Naive thymus-derived CD8-positive, alpha-beta T cell (primary cell): ENCODE measurements at places on chromosomes 3 and 15.

DNA sequence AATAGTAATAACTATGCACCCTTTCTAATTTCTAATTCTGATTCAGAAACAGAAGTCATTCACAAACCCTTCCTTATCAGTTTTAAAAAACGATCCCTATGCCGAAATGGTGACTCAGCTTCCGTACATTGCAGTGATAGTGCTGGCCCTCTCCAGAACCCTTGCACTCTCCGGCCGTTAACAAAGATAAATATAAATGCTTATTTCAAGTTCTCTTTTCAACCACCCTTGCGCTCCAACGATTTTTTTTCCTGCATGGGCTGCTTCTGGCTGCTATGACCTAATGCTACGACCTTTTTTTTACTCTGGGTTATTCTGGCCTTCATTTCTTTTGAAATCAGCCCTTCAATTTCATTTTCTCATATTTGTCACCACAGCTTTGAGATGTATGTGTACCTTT, 646.2 kb downstream of the NTRK3 start:
- H3K4me1 ChIP-seq: peaks cover 1% of the 10 kb centered on the region
- no peak for DNase-seq
- no peaks in the 10 kb centered on the region for H3K36me3 ChIP-seq
- peaks cover 19% of the 10 kb centered on the region for H3K27me3 ChIP-seq
- no peak overlapping the region for H3K27ac ChIP-seq

- no peak overlapping the region for H3K27ac ChIP-seq
- H3K4me3 ChIP-seq: no peak overlapping the region
- no peaks in the 10 kb centered on the region for H3K4me1 ChIP-seq
Observed at GRCh38 chr15:93980261-93980911, 251.0 kb upstream of the MCTP2 start.

DNA sequence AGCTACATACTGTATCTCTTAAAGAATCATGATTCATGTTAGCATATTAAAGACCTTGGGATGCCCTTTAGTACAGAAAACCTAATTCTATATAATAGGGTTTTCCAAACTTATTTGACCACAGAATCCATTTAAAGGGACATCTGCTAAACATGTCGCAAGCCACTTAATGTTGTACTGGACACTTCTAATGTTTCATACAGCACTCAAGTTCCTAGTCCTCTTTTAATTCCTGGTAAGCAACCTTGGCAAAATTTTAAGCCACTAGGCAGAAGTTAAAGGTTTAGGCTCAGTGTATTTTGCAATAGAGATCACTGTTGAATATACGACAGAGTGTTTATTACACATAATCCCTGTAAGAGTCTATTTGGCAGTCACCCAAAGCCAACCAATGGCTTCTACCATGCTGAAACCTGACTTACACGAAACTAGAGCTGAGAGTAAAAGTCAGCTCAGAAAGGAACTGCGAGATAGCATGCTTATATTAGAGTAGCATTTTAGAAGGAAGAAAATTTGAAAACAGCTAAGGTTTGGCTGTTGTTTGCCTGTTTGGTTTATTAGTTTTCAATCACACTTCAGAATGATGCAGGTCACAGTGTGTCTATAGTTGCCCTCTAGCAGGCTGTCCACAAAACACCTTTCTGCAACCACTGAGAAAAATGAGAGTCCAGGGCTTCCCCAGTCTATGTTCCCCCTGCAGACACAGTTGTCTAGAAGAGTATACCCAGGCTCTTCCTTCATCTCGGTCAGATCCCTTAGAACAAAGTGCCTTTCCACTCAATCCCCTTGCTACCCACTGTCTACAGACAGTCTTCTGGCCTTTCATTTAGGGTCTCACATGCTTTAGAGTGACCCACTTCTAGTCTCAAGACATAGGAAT, 104.4 kb downstream of the FMN1 start:
- H3K27me3 ChIP-seq: no peaks in the 10 kb centered on the region
- peaks cover 12% of the 10 kb centered on the region for H3K4me1 ChIP-seq
- no peaks in the 10 kb centered on the region for H3K36me3 ChIP-seq
- DNase-seq: no peak
- peak overlapping the region; percentile 86 for H3K4me3 ChIP-seq

DNA sequence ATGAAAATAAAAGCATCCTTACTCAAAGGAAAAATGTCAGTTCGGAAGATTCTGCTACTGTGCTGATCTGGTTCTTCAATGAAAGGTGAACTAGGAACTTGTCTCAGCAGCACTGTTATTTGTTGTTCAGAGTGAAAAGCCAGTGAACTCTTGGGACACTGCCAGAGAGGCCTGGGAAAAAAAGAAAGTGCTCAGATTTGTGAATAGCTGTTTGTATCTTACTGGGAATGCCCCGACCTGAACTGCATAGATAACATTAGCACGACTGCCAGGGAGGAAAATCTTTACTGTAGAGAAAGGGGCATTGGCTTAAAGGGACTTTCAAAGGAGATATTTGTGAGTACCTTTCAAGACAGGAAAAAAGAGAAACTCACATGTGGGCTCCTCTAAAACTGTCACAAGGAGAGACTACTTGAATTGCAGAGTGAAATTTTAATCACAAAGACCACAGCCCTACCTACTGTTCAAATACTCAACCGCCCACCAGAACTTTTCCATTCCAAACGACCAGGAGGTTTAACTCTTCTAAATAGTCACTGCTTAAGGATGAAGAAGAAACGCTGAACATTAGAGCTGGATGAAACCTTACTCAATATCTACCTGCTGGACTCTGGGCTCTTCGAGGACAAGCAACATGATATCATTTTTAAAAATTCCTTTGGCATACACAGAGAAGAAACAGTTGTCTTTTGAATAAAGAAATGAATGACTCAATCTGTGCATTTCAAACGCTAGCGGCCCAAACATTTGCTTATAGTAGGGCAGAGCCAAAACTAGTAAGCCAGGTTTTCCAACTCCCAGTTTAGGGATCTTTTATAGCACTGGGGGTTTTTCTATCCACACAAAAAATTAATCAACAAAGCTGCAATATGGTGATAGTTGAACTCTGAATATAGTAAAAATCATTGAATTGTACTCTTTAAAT, 13.4 kb downstream of the TAMM41 start:
- no peaks in the 10 kb centered on the region for H3K4me1 ChIP-seq
- DNase-seq: no peak
- peaks cover 9% of the 10 kb centered on the region for H3K36me3 ChIP-seq
- H3K27ac ChIP-seq: no peak overlapping the region

DNA sequence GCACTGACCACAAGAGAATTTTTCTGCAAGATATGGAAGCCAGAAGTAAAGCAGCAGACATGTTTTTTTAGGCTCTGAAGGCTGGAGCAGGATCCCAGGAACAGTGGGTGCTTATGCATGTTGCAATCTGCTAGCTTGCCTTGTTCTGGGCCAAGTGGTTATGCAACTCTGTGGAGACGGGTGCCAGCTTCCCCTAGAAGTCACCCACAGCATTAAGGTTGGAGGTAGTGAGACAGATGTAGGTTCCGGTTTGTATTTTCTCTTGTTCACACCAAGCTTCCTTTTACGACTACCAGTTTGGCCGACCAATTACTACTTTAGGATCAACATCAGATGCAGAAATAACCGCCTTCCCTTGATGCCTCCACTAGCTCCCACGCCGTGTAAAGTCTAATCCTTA, 11.1 kb downstream of the DPH3 start:
- H3K27me3 ChIP-seq: no peaks in the 10 kb centered on the region
- no peak overlapping the region for H3K27ac ChIP-seq
- H3K4me3 ChIP-seq: no peak overlapping the region
- no peak for DNase-seq
- H3K4me1 ChIP-seq: peaks cover 2% of the 10 kb centered on the region

DNA sequence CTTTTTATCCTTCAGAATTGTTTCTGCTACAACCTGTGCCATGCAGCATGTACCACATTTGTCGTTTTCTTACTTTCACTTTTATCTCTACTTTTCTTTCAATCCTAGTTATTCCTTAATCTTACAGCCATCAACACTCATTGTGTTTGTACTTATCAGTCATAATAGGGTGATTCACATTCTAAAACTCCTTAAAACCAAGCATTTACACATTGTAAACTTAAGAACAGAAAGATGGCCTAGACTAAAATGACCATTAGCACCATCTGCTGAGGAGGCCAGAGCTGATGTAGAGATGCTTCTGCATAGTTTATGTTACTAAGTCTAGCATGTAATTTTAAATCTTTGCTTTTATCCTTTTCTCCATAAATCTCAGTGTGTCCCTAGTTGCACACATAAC, 25.5 kb downstream of the EIF2AK4 start:
- no peak overlapping the region for H3K4me3 ChIP-seq
- no peak for DNase-seq
- H3K4me1 ChIP-seq: no peaks in the 10 kb centered on the region
- no peaks in the 10 kb centered on the region for H3K27me3 ChIP-seq
- H3K36me3 ChIP-seq: peaks cover 56% of the 10 kb centered on the region

DNA sequence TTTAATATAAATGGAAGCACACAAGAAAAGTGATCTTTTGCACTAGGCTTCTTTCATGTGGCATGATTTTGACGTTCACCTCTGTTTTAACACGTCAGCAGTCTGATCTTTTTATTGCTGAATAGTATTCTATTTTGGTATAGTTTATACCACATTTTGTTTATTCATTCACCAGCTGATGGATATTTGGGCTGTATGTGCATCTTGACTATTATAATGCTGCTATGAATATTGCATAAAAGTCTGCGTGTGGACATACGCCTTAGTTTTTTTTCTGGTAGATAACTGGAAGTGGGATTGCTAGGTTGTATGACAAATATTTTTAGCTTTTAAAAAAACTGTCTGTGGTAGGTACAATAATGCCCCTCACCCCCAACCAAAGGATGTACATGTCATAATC, 14.4 kb downstream of the NAA50 start:
- H3K4me3 ChIP-seq: no peak overlapping the region
- no peaks in the 10 kb centered on the region for H3K27me3 ChIP-seq
- no peak for DNase-seq

- no peaks in the 10 kb centered on the region for H3K36me3 ChIP-seq
- DNase-seq: no peak
- H3K4me1 ChIP-seq: no peaks in the 10 kb centered on the region
- H3K4me3 ChIP-seq: no peak overlapping the region
- H3K27me3 ChIP-seq: peaks cover 5% of the 10 kb centered on the region
- no peak overlapping the region for H3K27ac ChIP-seq
Observed at GRCh38 chr3:197398286-197398878, 100.0 kb upstream of the DLG1 start.

DNA sequence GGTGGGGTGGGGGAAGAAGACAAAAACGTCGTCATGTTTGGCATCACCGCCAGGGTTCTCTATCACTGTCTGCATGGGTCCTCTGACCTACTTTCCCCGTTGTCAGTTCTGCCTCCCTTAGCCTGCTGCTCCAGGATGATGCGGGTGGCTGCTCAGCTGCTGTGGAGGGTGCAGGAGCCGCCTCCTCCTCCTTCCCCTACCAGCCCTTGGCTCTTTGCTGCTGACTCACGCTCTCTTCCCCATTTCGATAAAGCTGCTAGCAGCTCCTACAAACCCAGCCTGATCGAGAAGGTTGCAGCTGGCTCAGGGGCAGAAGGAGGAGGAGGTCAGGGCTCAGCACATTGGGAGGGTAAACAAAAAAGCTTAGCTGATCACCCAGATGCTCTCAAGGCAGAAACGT, 49.5 kb upstream of the SEC13 start:
- H3K4me3 ChIP-seq: no peak overlapping the region
- peaks cover 11% of the 10 kb centered on the region for H3K27me3 ChIP-seq
- no peak for DNase-seq
- no peak overlapping the region for H3K27ac ChIP-seq
- H3K36me3 ChIP-seq: peaks cover 6% of the 10 kb centered on the region

DNA sequence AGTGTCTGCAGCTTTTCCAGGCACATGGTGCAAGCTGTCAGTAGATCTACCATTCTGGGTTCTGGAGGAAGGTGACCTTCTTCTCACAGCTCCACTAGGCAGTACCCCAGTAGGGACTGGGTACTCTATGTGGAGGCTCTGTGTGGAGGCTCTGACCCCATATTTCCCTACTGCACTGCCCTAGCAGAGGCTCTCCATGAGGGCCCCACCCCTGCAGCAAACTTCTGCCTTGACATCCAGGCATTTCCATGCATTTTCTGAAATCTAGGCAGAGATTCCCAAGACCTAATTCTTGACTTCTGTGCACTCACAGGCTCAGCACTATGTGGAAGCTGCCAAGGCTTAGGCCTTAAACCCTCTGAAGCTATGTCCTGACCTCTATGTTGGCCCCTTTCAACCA, 1060.0 kb downstream of the NAALADL2 start:
- no peak overlapping the region for H3K4me3 ChIP-seq
- H3K36me3 ChIP-seq: no peaks in the 10 kb centered on the region
- no peak for DNase-seq
- H3K4me1 ChIP-seq: no peaks in the 10 kb centered on the region

- H3K4me1 ChIP-seq: peaks cover 16% of the 10 kb centered on the region
- H3K27ac ChIP-seq: no peak overlapping the region
- H3K27me3 ChIP-seq: no peaks in the 10 kb centered on the region
- H3K36me3 ChIP-seq: no peaks in the 10 kb centered on the region
- H3K4me3 ChIP-seq: no peak overlapping the region
- DNase-seq: no peak
Observed at GRCh38 chr15:92023965-92024364, 170.5 kb downstream of the SLCO3A1 start.

DNA sequence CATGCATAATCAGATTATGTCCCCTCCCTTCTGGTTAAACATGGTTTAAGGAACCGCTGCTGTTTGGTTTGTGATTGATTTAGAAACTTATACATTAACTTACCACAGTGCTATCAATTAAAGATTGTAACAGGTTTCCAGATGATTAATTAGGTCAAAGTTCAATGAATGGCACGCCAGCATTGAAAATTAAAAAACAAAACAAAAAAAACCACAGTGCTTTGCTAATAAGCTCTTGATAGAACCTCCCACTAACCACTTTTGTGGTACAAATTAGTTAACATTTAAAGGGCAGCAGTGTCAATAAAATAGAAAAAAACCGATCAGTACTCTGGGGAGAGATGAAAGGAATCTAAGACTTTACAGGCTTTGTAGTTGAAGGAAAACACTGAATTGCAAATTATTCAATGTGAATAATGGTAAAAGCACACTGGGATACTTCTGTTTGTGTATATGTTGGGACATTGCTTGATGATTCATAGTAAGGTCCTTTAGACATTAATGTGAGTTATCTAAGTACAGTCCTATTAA, 7.6 kb upstream of the C3orf38 start:
- H3K4me3 ChIP-seq: no peak overlapping the region
- no peak overlapping the region for H3K27ac ChIP-seq
- H3K27me3 ChIP-seq: no peaks in the 10 kb centered on the region
